ENCODE measurements at places on chromosomes 7 and 10. TPM values are rescaled to one million over a fixed set of nuclear protein-coding genes. Genes with fewer than 3 reads are reported as not detected.

Gene FAM107B
- total RNA-seq: 105 TPM

Gene GNAI1
- 2.4 TPM for total RNA-seq

Gene ELAPOR2
- 3.9 TPM for total RNA-seq

Gene LIPN
- not detected for total RNA-seq

Gene KCP
- not detected for total RNA-seq

Gene STYXL1
- 28.1 TPM for total RNA-seq

Gene PRSS37
- total RNA-seq: not detected

Gene MTPN
- total RNA-seq: 108 TPM

Gene ABCB1
- 3.5 TPM for total RNA-seq

All from activated naive CD4-positive, alpha-beta T cell treated with anti-CD3 and anti-CD28 coated beads for 36 hours (primary cell).